NCI-H1694 treated with DMSO at 0.1 percent for 48 hours (cell line): ENCODE measurements at places on chromosomes 1 and 21.
A peak's percentile ranks its signal among the peaks of the same experiment; 100 is the strongest.

GRCh38 chr1:34983700-34984355 lies 1.3 kb downstream of the TMEM35B start:
- DNase-seq = no peak

DNA sequence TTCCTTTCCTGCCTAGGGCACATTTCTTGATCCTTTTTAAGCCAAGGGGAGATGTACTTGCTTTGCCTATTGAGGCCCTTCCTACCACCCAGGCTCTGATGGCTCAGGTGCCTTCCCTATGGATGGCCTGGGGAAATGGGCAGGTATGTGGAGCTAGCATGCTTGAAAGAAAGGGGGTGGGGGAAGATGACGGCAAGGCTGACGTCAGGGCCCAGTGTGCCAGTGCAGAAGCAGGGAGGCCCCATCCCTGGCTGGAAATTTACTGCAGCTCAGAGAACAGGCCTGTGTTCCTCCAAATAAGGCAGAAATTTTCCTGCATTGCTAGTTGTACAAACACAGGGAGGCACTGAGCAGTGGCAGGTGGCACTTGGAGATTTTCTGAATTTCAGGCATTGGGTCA lies 453.2 kb upstream of the VAMP3 start:
- no peak for DNase-seq

- DNase-seq = peak; percentile 98
Observed at GRCh38 chr1:42420911-42421585, 34.8 kb downstream of the ZMYND12 start.

DNA sequence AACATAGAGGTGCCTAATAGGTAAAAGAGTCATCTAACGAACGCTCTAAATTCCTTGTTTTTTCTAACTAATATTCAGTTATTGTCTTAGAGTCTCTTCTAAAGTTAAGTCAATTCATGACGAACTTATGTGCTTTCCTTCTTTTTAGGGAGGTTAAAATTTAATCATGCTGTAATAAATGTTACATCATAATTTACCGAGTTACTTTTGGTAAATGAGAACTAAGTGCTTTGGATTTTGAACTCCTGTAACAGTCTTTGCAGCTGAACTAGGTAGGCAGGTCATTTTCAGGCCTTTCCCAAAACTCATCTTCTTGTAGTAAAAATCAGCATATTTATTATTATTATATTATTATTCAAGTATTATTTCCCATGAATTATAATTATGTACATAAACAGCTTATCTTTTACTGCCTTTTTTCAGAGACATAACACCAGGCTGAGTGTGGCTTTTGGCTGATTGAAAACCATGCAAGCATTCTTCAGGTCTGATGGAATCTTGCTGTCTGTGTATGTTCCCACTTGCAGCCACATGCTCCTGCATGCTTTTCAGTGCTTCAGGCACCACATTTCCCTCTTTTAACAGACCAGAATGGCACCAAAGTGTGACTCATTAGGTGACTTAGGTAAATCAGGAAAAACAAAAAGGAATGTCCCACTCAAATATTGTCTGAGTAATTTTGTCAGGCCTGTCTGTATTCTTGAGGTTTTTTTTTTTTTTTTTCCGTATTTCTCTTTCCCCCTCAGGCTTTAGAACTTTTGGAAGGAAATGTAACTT lies 81.0 kb upstream of the CD55 start:
- no peak for DNase-seq

DNA sequence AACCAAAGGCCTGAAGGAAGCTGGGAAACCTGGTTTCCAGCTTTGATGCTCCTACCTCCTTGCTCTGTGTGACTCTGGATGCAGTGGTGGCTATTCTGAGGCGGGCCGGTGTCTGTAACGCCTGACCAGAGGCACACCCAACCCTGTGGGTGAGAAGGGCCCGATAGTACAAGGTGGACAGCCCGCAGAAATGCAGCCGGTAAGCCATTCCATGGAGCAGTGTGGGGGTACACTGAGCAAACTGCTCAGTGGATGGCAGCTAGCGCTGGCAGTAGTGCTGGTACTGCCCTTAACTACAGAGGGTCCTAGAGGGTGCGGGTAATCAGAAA lies 36.0 kb downstream of the AHDC1 start:
- no peak for DNase-seq

DNA sequence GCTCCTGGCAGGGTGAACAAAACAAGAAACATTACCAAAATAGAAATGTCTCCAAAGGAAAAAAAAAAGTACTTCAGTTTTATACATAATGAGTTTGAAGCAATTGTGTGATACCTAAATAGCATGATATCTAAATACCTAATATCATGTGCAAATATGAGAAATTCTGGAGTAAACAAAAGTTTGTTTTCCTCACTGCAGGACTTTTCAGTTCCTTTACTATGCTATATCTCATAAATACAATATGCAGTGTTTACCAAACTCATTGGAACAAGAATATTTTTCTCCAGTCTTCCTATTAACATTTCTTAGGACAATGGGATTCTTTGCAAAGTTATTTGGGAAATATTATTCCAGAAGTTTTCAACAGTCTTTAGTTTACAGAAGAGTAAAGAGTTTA lies 98.1 kb downstream of the VAV3 start:
- no peak for DNase-seq

GRCh38 chr1:33586106-33586505 lies 113.7 kb downstream of the ZSCAN20 start:
- DNase-seq = no peak

GRCh38 chr1:155126556-155127104 lies 1.0 kb upstream of the EFNA1 start:
- DNase-seq = peak; percentile 72

GRCh38 chr1:226708967-226709396 lies 30.1 kb downstream of the ITPKB start:
- peak; percentile 61 for DNase-seq

- no peak for DNase-seq
Observed at GRCh38 chr1:49226758-49227157, 450.1 kb upstream of the BEND5 start.

GRCh38 chr1:114295321-114295720 lies 141.7 kb upstream of the SYT6 start:
- DNase-seq = no peak

- DNase-seq = no peak
Observed at GRCh38 chr1:66637146-66637545, 103.2 kb downstream of the SGIP1 start.

GRCh38 chr1:155952505-155952890 lies 11.1 kb downstream of the RXFP4 start:
- DNase-seq = no peak

DNA sequence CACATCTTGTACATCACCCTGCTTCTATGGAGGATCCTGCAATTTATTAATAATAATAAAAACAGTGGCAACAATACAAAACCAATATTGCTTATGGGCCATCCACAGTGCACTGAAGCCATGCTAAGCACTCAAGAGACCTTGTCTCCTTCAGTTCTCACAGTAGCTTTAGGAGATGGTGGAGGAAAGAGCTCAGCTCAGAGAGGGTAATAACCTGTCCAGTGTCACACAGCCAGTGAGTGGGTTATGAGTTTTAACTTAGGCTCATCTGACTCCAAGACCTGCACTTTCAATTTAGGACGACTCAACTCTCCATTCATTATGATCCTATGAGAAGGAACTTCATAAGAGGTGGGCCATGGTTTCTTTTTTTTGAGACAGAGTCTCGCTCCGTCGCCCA lies 347.6 kb upstream of the RUNX1 start:
- no peak for DNase-seq

DNA sequence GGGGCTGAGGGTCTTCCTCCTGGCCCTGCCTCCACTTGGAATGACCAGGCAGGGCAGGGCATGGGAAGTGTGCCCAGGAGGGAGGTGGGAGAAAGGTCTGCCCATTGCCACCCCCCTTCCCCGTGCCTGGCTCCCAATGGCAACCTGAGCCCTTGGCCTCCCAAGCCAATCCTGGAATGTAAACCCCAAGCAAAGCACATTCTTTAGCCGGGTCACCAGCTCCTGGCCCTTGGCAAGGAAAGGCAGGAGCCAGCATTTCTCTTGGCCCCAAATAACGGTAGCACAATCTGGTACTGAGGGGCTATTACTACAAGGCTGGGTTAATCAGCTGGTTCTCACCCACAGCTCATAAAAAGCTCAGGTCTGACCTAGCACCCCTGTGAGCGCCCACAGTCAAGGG lies 6.9 kb upstream of the NUAK2 start:
- no peak for DNase-seq

DNA sequence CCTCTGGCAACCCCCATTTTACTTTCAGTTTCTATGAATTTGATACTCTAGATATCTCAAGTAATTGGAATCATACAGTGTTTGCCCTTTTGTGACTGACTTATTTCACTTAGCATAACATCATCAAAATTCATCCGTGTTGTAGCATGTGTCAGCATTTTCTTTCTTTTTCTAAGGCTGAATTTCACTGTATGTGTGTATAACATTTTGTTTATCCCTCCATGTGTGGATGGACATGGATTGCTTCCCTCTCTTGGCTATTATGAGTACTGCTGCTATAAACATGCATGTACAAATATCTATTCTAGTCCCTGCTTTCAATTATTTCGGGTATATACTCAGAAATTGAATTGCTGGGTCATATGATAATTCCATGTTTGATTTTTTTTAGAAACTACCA lies 97.3 kb downstream of the MAP3K21 start:
- DNase-seq = no peak
